ENCODE measurements at places on chromosomes 1 and 21. TPM values are rescaled to one million over a fixed set of nuclear protein-coding genes. Genes with fewer than 3 reads are reported as not detected.
A peak's percentile ranks its signal among the peaks of the same experiment; 100 is the strongest.

Gene RIPPLY3
- total RNA-seq: 0.09 TPM

Gene BRINP3
- 2.5 TPM for total RNA-seq

Gene KLHDC8A
- total RNA-seq: 0.22 TPM

DNA sequence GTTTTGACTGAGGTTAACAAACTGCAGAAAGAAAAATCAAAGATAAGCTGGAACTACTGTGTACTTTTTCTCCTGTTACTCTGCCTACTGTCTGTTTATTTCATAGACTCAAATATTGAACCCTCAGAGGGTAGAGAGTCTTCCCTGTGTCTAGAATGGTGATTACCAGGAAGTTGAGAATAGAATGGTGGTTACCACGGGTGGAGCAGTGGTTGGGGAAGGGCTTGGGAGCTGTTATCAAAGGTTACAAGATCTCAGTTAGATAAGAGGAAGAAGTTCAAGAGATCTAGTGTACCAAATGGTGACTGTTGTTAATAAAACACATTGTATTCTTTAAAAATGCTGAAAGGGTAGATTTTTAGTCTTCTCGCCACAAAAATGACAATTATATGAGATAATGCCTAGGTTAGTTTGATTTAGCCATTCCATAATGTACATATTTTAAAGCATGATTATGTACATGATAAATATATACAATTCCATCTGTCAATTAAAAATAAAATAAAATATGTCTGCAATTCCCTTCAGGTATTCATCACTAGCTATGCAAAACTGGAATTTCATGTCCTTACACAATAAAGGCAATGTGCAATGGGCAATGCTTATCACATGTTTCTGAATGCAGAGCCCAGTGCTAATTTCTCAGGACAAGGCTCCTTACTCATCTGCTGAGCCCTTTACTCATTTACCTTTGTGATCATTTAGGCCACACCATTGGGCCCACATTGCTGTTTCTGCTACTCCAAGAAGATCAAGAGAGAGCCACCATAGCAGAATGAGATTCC is 474.3 kb upstream of the CAMK1G start:
- H3K4me1 ChIP-seq: peaks cover 12% of the 10 kb centered on the region
- H3K36me3 ChIP-seq: no peaks in the 10 kb centered on the region
- no peaks in the 10 kb centered on the region for H3K27me3 ChIP-seq
- no peak overlapping the region for H3K27ac ChIP-seq
- no peak overlapping the region for H3K4me3 ChIP-seq

DNA sequence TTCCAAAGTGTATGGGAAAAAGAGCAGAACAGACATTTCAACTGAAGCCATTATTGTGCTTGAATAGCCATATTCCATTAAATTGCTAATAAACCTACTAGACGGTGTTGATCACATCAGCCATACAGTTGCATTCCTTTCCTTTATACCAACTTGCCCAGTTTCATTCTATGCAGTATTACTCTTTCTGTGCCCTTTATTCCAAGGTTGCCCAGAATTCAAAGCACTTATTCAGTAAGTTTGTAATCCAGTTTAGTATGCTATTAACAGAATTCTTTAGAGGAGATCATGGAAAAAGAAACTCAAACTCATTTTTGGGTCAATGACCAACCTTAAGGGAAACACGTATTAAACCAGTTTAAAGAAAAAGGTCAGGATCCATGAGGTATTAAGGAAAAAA is 89.5 kb downstream of the DDAH1 start:
- no peak overlapping the region for H3K4me3 ChIP-seq
- peaks cover 4% of the 10 kb centered on the region for H3K4me1 ChIP-seq
- DNase-seq: no peak
- H3K27me3 ChIP-seq: no peaks in the 10 kb centered on the region

DNA sequence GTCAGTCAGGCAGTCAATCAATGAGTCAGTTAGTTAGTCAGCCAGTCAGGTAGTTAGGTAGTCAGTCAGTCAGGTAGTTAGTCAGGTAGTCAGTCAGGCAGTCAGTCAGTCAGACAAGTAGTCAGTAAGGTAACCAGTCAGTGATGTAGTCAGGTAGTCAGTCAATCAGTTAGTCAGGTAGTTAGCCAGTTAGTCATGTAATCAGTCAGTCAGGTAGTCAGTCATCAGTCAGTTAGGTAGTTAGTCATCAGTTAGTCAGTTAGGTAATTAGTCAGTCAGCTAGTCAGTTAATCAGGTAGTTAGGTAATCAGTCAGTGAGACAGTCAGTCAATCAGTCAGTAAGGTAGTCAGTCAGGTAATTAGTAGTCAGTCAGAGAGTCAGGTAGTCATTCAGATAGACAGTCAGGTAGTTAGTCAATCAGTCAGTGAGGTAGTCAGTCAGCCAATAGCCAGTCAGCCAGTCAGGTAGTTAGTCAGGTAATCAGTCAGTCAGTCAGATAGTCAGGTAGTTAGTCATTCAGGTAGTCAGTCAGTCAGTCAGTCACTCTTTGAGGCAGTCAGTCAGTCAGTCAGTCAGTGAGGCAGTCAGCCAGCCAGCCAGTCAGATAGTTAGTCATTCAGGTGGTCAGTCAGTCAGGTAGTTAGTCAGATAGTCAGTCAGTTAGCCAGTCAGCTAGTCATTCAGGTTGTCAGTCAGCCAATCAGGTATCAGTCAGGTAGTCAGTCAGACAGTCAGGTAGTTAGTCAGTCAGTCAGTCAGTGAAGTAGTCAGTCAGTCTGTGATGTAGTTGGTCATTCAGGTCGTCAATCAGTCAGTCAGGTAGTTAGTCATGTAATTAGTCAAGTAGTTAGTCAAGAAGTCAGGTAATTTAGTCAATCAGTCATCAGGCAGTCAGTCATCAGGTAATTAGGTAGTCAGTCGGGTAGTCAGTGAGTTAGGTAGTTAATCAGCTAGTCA is 15.3 kb downstream of the KRTAP10-1 start:
- H3K27me3 ChIP-seq: peaks cover 3% of the 10 kb centered on the region
- H3K27ac ChIP-seq: no peak overlapping the region
- no peak overlapping the region for H3K4me3 ChIP-seq
- H3K36me3 ChIP-seq: no peaks in the 10 kb centered on the region

Gene ADAMTS5
- total RNA-seq: 13.0 TPM

GRCh38 chr21:34612557-34612956 is 2.4 kb downstream of the RCAN1 start:
- DNase-seq: no peak
- H3K4me1 ChIP-seq: peaks cover 16% of the 10 kb centered on the region
- no peaks in the 10 kb centered on the region for H3K27me3 ChIP-seq
- H3K4me3 ChIP-seq: no peak overlapping the region
- H3K36me3 ChIP-seq: no peaks in the 10 kb centered on the region

- DNase-seq: no peak
- H3K27me3 ChIP-seq: no peaks in the 10 kb centered on the region
- H3K36me3 ChIP-seq: no peaks in the 10 kb centered on the region
- peaks cover 7% of the 10 kb centered on the region for H3K4me1 ChIP-seq
- H3K27ac ChIP-seq: no peak overlapping the region
- H3K4me3 ChIP-seq: no peak overlapping the region
These were observed 46.8 kb upstream of the TSPAN2 start for GRCh38 chr1:115136106-115136505.

GRCh38 chr1:205925736-205926135 is 17.5 kb downstream of the SLC26A9 start:
- peaks cover 5% of the 10 kb centered on the region for H3K27me3 ChIP-seq
- no peak overlapping the region for H3K4me3 ChIP-seq
- H3K4me1 ChIP-seq: no peaks in the 10 kb centered on the region

Gene IFNLR1
- total RNA-seq: 0.04 TPM

GRCh38 chr1:28104866-28105467 is 16.6 kb upstream of the EYA3 start:
- no peaks in the 10 kb centered on the region for H3K4me1 ChIP-seq
- no peaks in the 10 kb centered on the region for H3K27me3 ChIP-seq
- peak overlapping the region; percentile 4 for H3K4me3 ChIP-seq

DNA sequence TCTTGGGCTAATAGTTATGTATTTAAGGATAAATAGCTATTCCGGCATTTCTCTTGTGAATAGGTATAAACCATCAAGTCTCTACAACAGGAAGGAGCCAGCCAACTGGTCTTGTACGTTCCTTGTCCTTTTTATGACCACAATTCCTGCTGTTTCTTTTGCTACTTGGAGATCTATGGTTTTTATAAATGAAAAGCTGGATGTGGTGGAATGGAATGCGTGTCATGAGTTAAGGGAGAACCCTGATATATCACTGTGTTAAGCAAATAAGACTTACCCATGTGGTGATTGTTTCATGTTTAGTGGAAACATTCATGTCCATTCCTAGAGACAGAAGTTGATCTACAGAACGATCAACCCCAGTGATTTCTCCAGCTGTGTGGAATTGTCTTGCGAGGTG is 282.1 kb downstream of the RPS6KC1 start:
- H3K27me3 ChIP-seq: no peaks in the 10 kb centered on the region
- no peak overlapping the region for H3K27ac ChIP-seq
- H3K4me1 ChIP-seq: no peaks in the 10 kb centered on the region

DNA sequence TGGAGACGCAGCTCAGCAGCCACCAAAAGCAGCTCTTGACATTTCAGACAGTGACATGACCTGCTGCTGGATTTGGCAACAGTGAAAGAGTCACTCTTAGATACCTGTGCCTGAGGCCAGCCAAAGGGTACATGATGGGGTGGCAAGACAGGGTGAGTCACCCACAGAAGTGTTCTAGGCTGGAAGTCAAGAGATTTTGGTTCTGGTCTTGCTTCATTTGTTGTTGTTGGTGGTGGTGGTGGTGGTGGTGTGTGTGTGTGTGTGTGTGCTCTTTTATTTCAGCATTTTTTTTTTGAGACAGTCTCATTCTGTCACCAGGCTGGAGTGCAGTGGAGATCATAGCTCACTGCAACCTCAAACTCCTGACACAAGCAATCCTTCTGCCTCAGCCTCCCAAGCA is 25.8 kb downstream of the SHISAL2A start:
- no peak overlapping the region for H3K4me3 ChIP-seq
- H3K36me3 ChIP-seq: no peaks in the 10 kb centered on the region
- H3K27ac ChIP-seq: no peak overlapping the region
- H3K4me1 ChIP-seq: peaks cover 9% of the 10 kb centered on the region
- no peaks in the 10 kb centered on the region for H3K27me3 ChIP-seq
- DNase-seq: no peak

Gene RGS4
- 1.8 TPM for total RNA-seq

All from muscle of leg (tissue), 16 donors.